NCI-H1092 (cell line): ENCODE measurements at places on chromosomes 7 and 10.

DNA sequence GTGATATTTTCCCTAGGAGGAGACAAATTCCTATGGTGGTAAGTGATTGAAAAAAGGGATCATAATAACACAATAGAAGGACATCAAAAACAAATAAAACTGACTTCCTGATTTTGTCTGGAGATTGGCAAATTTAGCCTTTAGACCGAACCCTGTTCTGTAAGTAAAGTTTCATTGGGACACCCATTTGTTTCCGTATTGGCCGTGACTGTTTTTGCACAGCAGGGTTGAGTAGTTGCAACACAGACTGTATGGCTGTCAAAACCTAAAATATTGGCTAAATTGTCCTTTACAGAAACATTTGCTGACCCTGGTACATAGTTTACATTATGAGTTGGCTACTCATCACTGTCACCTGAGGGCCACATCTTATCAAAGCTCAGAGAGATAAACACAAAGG is 168.6 kb downstream of the PRKCQ start:
- no peak for DNase-seq

DNA sequence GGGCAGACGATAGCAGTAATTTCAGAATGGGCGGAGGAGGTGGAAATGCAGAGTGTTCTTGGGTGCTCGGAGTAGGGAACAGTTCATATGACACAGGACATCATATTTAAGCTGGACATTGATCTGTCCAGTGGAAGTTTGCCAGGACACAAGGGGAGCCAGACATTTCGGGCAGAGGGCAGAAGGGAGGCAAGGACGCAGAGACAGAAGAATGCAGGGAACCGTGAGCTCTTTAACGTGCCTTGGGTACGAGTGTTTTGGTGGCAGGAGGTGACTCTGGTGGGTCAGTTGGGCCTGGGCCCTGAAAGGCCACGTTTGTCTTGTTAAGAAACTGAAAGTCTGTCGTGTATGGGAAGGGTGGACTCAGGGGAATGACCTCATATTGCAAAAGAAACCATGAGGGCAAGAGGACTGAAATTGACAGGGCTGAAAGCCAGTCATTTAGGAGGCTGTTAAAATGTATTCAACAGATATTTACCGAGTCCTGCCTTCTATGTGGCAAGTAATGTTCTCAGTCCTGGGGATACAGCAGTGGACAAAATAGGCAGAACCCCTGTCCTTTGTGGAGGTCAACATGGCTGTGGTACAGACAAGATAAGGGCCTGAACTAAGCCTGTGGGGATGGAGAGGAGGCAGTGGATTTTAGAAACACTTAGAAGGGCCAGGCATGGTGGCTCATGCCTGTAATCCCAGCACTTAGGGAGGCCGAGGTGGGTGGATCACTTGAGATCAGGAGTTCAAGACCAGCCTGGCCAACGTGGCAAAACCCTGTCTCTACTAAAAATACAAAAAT is 2.2 kb downstream of the OPTN start:
- DNase-seq, result no peak

DNA sequence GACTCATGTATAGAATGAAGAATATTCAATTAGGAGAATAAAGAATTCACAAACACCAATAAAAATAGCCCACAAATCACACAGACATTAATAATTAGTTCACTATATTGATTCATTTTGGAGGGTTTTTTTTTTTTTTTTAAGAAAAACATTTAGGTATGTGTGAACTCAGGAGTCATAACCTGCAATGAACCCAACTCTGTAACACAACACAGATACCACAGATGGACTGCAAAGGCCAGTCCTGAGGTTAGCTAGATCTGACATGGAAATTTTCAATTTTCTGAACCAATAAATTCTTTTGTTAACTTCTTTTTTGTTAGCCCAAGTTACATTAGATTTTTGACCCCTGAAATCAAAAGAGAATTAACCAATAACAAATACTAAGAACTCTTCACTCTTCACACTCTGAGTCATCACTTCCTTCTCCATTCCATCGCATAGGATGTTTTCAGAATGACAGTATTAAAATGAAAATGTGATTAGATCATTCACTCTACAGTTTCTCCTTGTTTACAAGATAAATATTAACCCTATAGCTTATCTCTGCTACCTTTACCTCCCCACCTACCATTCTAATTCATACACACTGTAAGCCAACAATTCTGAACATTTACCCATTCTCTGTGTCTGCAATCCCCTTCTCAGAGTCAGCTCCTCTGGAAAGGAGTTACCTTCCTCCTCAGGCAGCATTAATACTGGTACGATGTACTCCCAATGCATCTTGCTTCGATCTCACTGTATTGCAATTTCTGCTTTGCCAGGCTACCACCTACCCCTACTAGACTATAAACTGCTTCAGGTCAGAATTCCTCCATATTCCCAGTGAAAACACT is 141.5 kb downstream of the LRRN3 start:
- no peak for DNase-seq

- no peak for DNase-seq
These were observed 115.0 kb downstream of the TAF3 start for GRCh38 chr10:7933262-7933661.

DNA sequence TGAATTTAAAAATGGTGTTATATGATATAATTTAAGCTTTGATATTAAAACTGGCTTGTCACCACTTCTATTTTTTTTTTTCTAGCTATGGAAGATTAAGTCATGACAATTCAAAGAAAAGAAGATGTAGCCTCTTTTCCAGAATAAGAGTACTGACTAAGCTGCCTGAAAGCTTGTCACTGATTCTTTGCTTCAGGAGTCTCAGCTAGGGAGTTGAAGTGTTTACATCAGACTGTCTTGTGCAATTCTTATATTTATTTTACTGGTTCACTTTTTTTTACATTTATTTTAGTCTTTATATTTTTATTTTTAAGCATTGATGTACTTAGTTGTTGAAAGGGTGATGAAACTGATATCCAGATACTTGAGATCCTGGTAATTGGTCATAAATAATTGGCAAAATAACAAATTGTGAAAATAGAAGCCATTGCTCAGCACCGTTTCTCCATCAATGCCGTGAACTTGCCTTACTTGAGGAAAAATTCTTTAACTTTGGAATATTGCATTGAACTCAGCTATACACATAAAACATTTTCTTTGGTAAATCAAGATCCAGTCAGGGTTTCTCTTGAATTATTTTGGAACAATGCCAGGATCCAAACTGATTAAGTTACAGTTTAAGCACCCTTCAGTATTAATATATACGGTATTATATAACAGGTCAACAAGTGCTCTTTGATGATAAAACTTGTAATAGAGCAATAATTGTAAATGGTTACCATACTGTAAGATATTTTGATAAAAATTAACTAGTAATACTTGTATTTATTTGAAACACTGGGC is 156.4 kb downstream of the PHTF2 start:
- DNase-seq, result no peak

GRCh38 chr7:83608716-83609115 is 40.2 kb downstream of the SEMA3E start:
- DNase-seq, result no peak

DNA sequence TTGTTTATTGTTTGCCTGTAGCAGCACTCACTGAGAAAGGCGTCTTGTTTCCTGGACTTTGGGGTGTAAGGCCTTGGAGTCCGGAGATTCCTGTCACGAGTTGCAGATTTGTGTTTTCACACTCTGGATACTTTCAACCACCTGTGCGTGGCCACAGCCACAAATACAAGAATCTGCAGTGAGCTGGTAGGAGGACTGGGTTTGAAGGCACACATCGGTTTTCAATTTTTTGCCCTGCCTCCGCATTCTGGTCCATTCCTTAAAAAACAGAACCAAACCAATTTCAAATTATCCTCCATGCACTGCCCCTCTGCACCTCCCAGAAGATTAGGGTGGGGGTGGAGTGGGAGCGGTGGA is 619 bp downstream of the EXOC4 start:
- no peak for DNase-seq

- DNase-seq, result no peak
These were observed 6.3 kb upstream of the XPNPEP1 start for GRCh38 chr10:109929501-109930219.

GRCh38 chr7:80791509-80791929 is 127.3 kb downstream of the SEMA3C start:
- no peak for DNase-seq

- DNase-seq, result peak; percentile 12
These were observed 105.4 kb upstream of the RHOBTB1 start for GRCh38 chr10:61049386-61049785.

DNA sequence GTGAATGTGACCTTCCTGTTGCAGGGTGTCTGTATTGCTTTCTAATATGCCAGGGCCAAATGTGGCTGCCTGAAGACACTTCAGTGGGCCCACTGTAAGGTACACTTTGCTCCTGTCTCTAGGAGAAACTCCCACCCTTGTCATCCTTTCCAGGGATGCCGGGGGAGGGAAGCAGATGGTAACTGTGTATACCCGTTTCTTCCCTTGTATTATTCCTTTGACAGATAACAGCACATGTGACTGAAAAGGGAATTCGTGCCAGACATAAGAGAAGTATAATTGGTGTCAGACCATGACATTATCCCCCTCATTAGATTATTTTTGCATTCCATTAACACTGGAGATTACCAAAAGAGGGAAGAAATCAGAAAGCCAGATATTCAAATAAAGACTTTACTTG is 317.7 kb downstream of the CAMK1D start:
- no peak for DNase-seq

GRCh38 chr10:98684019-98684899 is 237.5 kb upstream of the HPS1 start:
- DNase-seq, result no peak

DNA sequence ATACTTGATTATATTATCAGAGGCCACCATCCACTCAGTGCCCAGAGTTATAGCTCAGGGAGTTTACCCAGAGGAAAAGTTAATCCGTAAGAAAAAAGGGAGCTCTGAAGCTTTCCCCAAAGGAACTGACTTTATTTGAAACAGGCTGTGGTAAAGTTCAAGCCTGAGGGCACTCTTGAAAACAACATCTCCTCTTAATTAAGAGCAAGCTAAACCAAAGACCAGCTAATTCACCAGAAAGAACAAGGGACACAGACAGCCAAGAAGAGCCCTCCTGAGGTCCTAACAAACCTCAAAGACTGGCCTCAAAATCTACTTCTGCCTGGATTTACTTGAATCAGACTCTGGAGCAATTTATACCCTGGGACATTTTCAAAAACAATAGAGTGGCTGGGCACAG is 159.6 kb upstream of the CHST15 start:
- no peak for DNase-seq

GRCh38 chr10:128049226-128050120 is 76.8 kb downstream of the MKI67 start:
- DNase-seq, result no peak

GRCh38 chr10:89119651-89120050 is 87.5 kb downstream of the CH25H start:
- no peak for DNase-seq

DNA sequence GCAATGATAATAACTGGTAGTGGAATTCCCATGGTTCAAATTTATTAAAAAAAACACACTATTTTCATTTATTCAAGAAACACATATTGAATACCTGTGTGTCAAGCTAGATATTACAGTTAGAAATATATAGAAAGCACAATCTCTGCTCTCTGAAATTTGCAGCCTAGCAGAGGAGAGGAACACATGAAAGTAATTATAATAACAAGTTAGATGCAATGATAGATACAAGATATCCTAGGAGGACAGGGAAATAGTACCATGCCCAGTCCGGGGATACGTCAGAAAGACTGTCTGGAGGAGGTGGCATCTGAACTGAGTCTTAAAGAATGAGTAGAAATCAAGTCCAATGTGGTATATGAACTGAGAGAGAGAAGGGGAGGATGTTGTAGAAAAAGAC is 485.6 kb upstream of the C7orf33 start:
- no peak for DNase-seq

- DNase-seq, result no peak
These were observed 56.6 kb downstream of the ELMO1 start for GRCh38 chr7:37391791-37392672.

DNA sequence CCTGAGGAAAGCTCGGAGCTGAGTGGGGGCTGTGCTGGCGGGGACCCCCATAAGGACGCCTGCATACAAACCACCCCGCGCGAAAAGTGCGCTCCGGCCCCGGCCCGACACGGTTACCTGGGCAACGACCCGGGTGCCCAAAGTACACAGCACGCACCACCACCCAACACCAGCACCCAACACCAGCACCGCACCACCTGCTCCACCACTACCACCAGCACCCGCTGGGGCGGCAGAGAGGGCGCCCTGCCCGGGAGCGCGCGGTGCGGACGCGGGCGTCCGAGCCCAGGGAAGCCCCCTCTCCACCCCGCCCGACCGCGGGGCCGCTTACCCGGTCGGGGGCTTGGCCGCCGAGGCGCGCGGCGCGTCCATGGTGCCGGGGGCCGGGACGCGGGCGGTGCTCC is 345 bp downstream of the COBL start:
- DNase-seq, result peak; percentile 76

DNA sequence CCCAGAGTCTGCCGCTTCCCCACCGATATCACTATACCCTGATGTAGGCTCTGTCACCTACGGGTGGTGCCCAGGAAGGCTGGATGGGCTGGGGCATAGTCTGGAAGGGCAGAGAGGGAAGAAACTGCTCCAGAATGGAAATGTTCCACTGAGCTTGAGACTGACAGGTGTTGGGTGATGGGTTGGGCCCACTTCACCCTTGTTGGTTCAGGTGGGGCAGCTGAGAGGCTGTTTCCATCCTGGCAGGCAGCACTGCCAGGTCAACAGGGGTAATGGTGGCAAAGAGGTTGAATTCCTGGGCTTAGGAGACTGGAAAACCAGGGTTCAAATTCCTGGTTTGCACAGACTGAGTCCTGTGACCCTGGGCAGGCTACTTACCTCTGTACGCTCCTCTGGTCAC is 28.5 kb upstream of the FRAT2 start:
- DNase-seq, result no peak

GRCh38 chr7:54879776-54880175 is 120.8 kb upstream of the SEC61G start:
- DNase-seq, result no peak

GRCh38 chr7:19293431-19293830 is 148.2 kb upstream of the FERD3L start:
- DNase-seq, result no peak

GRCh38 chr7:108091461-108091831 is 38.7 kb downstream of the LAMB4 start:
- no peak for DNase-seq
